MCF 10A (cell line): ENCODE measurements at places on chromosomes 6 and 20. TPM values are rescaled to one million over a fixed set of nuclear protein-coding genes. Genes with fewer than 3 reads are reported as not detected.

The EHMT2 gene
- 20.2 and 21.8 TPM in 2 replicates for total RNA-seq

The RPS10 gene
- 1,490 and 1,644 TPM in 2 replicates for total RNA-seq

GRCh38 chr20:56634735-56635385 is 5.8 kb downstream of the TFAP2C start:
- H3K36me3 ChIP-seq = peaks cover 56% of the 10 kb centered on the region
- H3K4me3 ChIP-seq = no peak overlapping the region
- no peak for DNase-seq
- peaks cover 40% of the 10 kb centered on the region for H3K4me1 ChIP-seq

DNA sequence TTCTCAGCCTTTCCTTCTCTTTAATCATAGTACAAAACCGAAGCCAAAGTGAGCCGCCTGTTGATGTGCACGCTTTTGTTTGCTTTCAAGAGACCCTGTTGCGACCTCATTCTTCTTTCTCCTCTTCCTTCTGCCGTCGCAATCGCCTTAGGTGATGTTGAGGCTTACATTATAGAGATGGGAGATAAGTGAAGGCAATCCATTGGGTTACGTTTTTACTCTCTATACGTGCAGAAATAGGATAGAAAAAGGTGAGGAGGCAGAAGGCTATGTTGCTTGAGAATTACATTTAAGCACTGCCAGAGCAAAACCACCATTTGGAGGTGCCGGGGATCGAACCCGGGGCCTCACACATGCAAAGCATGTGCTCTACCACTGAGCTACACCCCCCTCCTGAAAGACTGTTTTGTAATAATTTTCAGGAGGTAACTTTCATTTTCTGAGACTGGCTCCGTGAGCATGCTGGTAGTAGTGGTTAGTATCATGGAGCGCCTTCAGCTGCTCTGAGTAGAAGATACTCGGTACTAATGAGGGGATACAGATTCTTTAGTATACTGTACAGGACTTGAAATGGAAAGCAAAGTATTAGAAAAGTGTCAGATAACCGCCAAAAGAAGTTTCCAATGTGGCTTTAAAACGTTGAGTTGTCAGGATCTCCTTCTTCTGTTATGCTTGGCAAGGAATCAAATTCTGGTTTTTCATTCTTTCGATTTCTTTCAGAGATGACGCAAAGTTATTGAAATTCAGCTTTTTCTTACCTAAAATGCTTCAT is 165.6 kb downstream of the TRIM27 start:
- no peaks in the 10 kb centered on the region for H3K36me3 ChIP-seq
- DNase-seq = peak; percentile 86
- peak overlapping the region; percentile 68 for H3K27ac ChIP-seq

- no peak overlapping the region for H3K4me3 ChIP-seq
- no peak overlapping the region for H3K27ac ChIP-seq
- DNase-seq = no peak
- no peaks in the 10 kb centered on the region for H3K36me3 ChIP-seq
- no peaks in the 10 kb centered on the region for H3K4me1 ChIP-seq
Observed at GRCh38 chr20:55142932-55143331, 667.5 kb downstream of the DOK5 start.

DNA sequence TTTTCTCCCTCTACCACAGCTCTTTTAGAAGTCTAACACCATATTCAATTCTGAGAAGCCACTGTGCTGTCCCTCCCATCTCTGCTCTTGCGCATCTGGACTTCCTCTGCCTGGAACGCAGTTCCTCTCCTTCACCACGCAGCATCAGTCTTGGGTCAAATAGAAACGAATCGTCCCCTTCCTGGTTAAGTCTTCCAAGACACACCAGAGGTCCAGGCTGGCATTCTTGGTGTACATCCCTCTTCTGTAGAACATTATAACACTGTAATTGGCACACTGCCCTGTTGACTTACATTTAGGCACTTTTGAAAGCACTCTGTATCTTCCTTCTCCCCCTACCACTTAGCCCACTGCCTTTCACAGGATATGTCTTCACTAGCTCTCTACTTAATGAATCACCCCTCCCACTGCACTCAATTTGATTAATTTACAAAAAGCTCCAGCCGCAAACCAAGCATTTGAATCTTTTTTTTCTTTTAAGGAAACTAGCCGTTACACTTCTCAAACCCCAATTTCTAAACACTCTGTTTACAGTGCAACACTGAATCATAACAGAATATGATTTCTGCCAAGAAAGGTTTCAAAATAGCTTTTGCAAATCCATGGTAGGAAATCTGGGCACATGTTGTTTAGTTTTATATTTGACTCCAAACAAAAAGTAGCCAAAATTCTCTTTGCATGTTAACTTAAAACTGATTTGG is 140.8 kb upstream of the CARMIL1 start:
- H3K4me3 ChIP-seq = peak overlapping the region; percentile 79
- no peaks in the 10 kb centered on the region for H3K36me3 ChIP-seq
- H3K4me1 ChIP-seq = peaks cover 26% of the 10 kb centered on the region
- no peaks in the 10 kb centered on the region for H3K27me3 ChIP-seq

DNA sequence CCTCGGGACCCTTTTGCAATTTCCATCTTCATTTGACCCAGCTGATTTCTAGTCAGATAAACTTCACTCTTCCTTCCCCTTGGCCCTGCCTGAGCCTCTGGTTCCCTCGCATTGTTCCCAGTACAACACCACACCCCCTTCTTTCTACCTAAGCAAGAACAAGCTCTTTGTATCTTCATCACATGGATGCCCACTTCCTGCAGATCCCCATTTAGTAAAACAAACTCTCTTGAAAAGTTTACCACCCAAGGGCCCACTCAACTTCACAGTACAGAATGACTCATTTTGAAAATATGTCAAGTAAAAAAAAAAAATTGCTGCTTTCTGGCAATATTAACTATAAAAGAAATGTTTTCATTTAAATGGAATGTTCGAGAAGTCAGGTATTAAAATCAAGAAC is 5.2 kb downstream of the FAXC start:
- no peak overlapping the region for H3K4me3 ChIP-seq
- no peak for DNase-seq
- no peaks in the 10 kb centered on the region for H3K36me3 ChIP-seq
- no peak overlapping the region for H3K27ac ChIP-seq
- H3K27me3 ChIP-seq = no peaks in the 10 kb centered on the region

DNA sequence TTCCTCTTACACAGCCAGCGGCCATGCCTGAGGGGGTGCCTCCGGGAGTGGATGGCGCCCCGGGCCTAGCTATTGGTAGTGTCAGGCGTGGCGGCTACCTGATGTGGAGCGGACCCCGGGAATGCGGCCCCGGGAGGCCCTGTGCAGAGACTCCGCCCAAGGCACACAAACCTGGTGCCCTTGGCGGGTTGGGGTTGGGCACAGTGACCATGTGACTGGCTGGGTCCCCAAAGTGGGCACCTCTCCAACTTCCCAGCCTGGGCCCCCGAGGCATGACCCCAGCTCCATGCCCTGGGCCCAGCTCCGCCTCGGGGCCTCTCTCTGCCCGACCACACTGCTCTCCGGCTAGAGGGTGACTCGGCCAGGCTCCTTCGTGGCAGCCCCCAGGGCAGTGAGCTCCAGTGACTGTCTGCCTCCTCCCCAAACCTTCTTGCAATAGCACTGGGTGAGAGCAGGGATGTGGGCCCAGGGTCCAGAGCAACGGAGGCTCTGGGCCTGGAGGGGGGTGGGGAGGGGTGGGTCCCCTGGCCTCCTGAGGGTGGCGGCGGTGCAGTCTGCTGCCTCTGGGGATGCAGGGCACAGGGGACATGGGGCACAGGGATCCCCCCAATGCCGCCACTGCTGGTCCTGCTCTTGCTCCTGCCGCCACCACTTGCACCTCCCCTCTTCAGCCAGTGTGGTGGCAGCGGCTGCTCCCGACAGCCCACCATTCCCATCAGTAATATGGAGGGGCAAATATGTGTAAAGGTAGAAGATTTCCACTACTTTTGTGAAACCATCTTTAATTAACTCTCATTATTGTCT is 942.9 kb upstream of the EPHA7 start:
- H3K4me3 ChIP-seq = no peak overlapping the region
- no peak overlapping the region for H3K27ac ChIP-seq
- no peaks in the 10 kb centered on the region for H3K36me3 ChIP-seq
- peaks cover 47% of the 10 kb centered on the region for H3K27me3 ChIP-seq
- DNase-seq = no peak

The RIPPLY2 gene
- total RNA-seq = not detected in 2 replicates

- no peaks in the 10 kb centered on the region for H3K27me3 ChIP-seq
- no peaks in the 10 kb centered on the region for H3K36me3 ChIP-seq
- no peak overlapping the region for H3K27ac ChIP-seq
- DNase-seq = peak; percentile 52
Observed at GRCh38 chr20:1734269-1734858, 76.8 kb upstream of the SIRPG start.

The OPN5 gene
- not detected in 2 replicates for total RNA-seq
